ENCODE measurements at places on chromosomes 13 and 19. TPM values are rescaled to one million over a fixed set of nuclear protein-coding genes. Genes with fewer than 3 reads are reported as not detected.

Gene QPCTL
- total RNA-seq, result 3.3 TPM

Gene ANGPTL8
- total RNA-seq, result not detected

Gene NPHS1
- not detected for total RNA-seq

Gene RNF225
- 25.2 TPM for total RNA-seq

Gene STOML3
- not detected for total RNA-seq

Gene ELSPBP1
- total RNA-seq, result not detected

DNA sequence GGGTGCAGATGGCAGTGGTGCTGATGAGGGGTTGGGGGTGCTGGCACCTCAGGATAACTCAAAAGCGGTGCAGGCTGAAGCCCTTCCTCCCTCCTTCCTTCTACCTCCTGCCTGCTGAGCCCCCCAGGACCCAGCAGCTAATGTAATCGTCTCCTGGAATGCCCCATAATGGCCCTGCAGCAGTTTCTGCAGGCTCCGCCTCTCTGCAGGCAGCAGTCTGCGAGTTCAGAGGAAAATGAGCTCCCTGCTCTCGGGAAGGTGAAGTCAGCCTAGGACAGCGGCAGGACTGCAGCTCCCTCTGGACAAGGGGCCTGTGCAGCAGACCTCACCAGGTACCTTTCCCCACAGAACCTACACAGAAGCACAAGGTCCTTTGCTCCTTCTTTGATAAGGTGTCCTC, 130.9 kb downstream of the ZDHHC20 start:
- no peak overlapping the region for H3K4me3 ChIP-seq
- H3K27ac ChIP-seq, result no peak overlapping the region
- no peaks in the 10 kb centered on the region for H3K27me3 ChIP-seq
- no peak for DNase-seq
- no peaks in the 10 kb centered on the region for H3K36me3 ChIP-seq

DNA sequence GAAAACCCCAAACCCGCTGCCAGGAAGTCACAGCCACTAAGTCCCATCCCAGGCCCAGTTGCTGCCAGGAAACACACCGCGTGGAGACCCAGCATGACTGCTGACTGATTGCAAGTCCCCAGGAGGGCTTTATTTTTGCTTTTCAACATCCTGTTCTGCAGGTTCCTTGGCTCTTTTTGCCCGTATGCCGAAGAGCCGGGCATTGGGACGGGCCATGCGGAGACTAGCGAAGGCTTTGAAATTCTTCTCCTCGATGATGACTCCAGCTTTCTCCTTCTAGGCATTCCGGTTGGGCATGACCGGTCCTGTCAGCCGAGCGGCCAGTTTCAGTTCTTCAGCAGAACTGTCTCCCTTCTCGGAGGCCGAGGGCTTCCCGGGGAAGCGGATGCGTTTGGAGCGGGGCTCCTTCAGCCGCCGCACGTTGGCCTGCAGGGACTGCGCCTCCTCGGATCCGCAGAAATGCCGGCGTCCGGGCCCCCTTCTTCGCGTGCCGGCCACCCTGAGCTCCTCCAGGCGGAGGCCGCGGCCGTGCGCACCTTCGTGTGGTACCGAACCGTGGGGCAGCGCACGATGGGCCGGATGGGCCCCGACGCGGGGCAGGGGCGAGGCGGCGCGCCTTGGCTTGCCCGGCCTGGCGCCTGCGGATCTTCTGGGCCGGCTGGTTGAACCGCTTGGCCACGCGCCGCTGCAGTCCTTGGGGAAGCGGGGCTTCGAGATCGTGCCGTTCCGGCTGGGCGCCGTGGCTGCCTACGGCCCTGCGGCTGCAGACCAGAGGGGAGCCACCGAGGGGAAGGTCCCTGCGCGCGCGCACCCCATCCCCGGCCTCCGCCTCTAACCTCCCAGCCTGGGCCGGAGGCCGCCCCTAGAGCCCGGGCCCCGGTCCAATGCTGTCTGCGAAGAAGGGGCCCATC, 15.2 kb downstream of the ZSCAN5C start:
- H3K4me1 ChIP-seq, result no peaks in the 10 kb centered on the region
- no peaks in the 10 kb centered on the region for H3K27me3 ChIP-seq
- H3K27ac ChIP-seq, result peak overlapping the region; percentile 75

DNA sequence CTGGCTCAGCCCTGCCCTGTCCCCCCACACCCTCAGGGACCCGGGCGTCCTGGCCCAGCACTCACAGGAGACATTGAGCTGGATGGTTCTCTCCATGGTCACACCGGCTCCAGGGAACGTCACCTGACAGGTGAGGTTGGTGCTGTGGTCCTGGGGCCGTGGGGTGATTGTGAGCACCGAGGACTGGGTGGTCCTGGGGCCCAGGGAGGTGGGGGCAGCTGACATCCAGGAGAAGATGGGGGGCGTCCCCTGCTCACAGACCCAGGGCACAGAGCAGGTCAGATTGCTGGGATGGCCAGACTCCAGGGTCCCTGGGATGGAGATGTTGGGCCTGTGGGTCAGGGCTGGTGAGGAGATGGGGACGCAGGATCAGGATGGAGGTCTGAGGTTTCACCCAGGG, 854 bp downstream of the SIGLEC6 start:
- no peaks in the 10 kb centered on the region for H3K36me3 ChIP-seq
- H3K4me1 ChIP-seq, result no peaks in the 10 kb centered on the region
- no peak overlapping the region for H3K4me3 ChIP-seq
- H3K27me3 ChIP-seq, result no peaks in the 10 kb centered on the region
- no peak overlapping the region for H3K27ac ChIP-seq
- no peak for DNase-seq

DNA sequence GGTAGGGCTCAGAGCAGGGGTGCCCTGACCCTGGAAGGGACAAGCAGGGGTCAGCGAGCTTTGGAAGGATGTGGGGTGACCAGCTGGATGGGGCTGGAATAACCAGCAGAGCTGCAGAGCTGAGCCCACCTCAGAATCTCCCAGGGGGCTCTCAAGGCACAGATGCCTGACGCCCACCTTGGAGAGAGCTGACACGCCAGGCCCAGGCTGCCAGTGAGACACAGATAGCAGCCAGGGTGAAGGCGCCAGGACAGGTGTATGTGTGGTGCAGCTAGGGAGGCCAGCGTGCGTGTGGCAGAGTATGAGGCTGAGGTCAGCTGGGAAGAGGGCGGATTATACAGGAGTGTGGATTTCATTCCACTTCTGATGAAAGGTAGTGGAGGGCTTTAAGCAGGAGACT, 8.9 kb downstream of the AP1M1 start:
- H3K27ac ChIP-seq, result no peak overlapping the region
- H3K36me3 ChIP-seq, result peaks cover 19% of the 10 kb centered on the region
- H3K4me1 ChIP-seq, result peaks cover 7% of the 10 kb centered on the region
- DNase-seq, result no peak

Measured in esophagus squamous epithelium (tissue), 5 donors.